ENCODE measurements at places on chromosomes 16 and 17. TPM values are rescaled to one million over a fixed set of nuclear protein-coding genes. Genes with fewer than 3 reads are reported as not detected.

Gene BRICD5
- 1.8 TPM for total RNA-seq

Gene PDILT
- total RNA-seq, result not detected

Gene NOG
- total RNA-seq, result 6.8 TPM

Gene SNAI3
- total RNA-seq, result 0.13 TPM

Gene ZNF624
- 5.6 TPM for total RNA-seq

Gene PRSS8
- total RNA-seq, result not detected

Gene KRTAP4-9
- total RNA-seq, result not detected

Gene NLGN2
- 4.5 TPM for total RNA-seq

Gene CFAP52
- not detected for total RNA-seq

Gene KRTAP4-5
- not detected for total RNA-seq

Gene HOXB7
- 13.4 TPM for total RNA-seq

Gene SDK2
- not detected for total RNA-seq

Gene TLCD2
- 1.6 TPM for total RNA-seq

Gene STX1B
- 0.27 TPM for total RNA-seq

Gene LMF1
- 13.4 TPM for total RNA-seq

Gene TBC1D3C
- total RNA-seq, result not detected

Gene SRL
- total RNA-seq, result 0.07 TPM

Gene CCL5
- not detected for total RNA-seq

Gene TEDC2
- 11.6 TPM for total RNA-seq

Gene MPO
- not detected for total RNA-seq

Gene ERN2
- not detected for total RNA-seq

Gene FBXO39
- 2.9 TPM for total RNA-seq

Gene QPRT
- total RNA-seq, result 0.07 TPM

Gene KRTAP17-1
- not detected for total RNA-seq

Gene GNG13
- total RNA-seq, result not detected

Gene SOST
- not detected for total RNA-seq

Gene RNF222
- total RNA-seq, result not detected

Gene ACSM5
- not detected for total RNA-seq

Gene BCO1
- not detected for total RNA-seq

Gene BRIP1
- 20.7 TPM for total RNA-seq

Gene TMC8
- total RNA-seq, result 0.13 TPM

Gene TP53TG3C
- total RNA-seq, result not detected

Gene COX6A2
- not detected for total RNA-seq

Gene CTU2
- total RNA-seq, result 23.7 TPM

Gene E2F4
- total RNA-seq, result 97.1 TPM

Gene CD300LF
- total RNA-seq, result not detected

Gene KRTAP2-1
- not detected for total RNA-seq

Gene KRTAP16-1
- not detected for total RNA-seq

Gene KRT12
- not detected for total RNA-seq

Gene CTRB2
- not detected for total RNA-seq

Gene COPZ2
- 6.8 TPM for total RNA-seq

Gene RMI2
- 8.0 TPM for total RNA-seq

Gene SCNN1B
- not detected for total RNA-seq

Gene NKIRAS2
- 47.7 TPM for total RNA-seq

Gene TBC1D3
- not detected for total RNA-seq

Gene KRTAP1-1
- total RNA-seq, result not detected

Gene TP53TG3F
- total RNA-seq, result not detected

All from thoracic aorta endothelial cell (primary cell).